CD4-positive, alpha-beta T cell treated with Interleukin-6 for 4 hours (primary cell): ENCODE measurements at places on chromosomes 1 and 21.
A peak's percentile ranks its signal among the peaks of the same experiment; 100 is the strongest.

DNA sequence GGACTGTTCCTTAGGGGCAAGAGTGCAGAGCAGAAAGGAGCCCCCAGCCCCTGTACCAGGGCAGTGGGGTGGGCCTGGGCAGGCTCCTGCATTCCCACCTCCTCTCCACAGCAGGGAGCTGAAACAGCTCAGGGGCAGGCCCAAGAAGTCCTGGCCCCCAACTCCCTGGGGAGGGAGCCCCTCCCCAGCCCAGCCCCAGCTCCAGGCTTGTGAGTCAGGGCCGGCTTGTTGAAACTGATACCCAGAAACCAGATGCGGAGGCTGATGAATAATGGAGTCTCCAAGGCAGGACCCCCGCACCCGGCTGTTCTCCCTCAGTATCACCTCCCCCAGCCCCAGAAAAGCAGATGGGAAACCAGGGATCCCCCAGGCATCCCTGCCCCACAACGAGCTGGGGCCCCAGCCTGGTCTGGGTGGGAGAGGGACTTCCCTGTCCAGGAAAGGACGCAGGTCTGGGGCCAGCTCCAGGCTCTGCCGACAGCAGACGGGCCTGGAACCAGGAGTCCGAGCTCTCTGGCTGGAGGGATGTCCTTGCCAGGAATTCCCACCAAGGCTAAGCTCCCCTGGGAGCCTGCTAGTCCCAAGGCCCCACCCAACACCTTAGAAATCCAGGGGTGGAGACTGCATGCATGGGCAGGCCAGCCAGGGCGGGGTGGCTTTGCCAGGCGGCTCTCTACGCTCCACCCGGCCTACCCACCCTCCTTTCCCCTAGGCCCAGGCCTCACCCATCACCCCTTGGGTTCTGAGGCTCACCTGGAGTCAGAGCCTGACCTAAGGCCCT lies 2.7 kb downstream of the PLEKHG5 start:
- DNase-seq, result no peak

GRCh38 chr1:10865518-10866320 lies 69.3 kb upstream of the CASZ1 start:
- no peak for DNase-seq

- DNase-seq, result no peak
Observed at GRCh38 chr1:150017206-150017750, 6.8 kb upstream of the OTUD7B start.

- no peak for DNase-seq
Observed at GRCh38 chr1:199875856-199876255, 151.7 kb upstream of the NR5A2 start.

DNA sequence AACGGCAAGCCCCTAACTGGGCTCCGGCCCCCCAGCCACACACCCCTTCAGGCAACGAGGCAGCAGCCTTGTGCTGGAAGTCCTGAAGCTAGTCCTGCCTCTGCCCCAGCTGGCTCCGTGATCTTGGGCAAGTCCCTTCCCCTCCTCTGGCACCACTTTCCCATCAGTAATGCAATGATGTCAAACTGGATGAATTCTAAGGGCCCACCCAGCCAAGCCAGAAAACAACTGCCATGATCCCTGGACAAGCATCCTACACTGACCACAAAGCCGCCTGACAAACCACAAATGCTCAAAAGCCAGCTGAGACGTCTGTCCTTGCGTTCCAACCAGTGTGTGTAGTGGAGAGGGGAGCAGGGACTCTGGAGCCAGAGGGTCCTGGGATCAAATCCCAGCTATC lies 26.8 kb downstream of the IFFO2 start:
- DNase-seq, result no peak

- DNase-seq, result no peak
Observed at GRCh38 chr1:115877511-115877910, 36.6 kb upstream of the NHLH2 start.

GRCh38 chr1:207840380-207840779 lies 70.5 kb downstream of the CD34 start:
- DNase-seq, result no peak

DNA sequence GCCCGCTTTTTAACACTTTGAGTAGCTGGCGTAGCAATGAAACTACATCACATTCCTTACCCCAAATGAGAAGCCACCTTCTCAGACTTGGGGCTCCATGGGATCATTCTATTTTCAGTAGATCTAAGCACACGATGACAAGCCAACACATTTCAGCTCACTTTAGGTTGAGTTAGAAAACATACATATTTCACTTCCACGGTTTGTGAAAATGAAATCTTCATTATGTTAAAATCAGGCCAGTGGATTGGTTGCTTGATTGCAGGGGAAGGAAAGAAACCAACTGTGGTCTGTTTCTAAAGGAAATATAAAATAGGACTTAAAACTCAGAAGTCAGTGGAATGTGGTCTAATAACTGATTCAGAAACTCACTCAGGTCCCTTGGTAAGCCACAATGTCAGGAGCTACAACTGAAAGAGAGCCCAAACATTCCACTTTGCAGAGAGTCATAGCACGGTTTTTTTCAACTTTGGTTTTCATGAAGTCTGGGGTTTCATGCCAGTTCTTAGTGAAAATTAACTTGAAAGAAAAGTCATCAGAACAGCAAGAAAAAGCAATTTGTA lies 82.3 kb upstream of the TIAM1 start:
- DNase-seq, result no peak

DNA sequence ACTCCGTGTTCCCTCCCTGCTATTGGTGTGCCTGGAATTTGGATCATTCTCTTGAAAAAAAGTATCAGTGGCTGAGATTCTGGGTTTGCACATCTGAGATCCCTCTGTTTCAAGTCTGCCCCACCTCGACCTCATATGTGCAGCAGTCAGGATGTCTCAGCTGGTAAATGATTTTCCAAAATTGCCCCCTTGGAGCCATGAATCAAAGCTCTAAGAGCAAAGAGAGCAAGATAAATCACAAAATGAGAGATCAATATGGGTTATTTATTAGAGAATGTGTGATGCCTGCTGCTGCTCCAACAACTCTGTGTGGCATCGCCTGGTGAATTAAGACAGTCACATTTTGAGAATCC lies 8.5 kb downstream of the CRP start:
- no peak for DNase-seq

DNA sequence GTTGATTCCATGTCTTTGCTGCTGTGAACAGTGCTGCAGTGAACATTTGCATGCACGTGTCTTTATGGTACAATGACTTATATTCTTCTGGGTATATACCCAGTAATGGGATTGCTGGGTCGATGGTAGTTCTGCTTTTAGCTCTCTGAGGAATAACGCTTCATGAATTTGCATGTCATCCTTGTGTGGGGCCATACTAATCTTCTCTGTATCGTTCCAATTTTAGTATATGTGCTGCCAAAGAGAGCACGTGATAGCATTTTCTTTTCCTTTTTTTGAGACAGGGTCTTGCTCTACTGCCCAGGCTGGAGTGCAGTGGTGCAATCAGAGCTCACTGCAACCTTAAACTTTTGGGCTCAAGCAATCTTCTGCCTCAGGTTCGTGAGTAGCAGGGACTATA lies 24.9 kb upstream of the MAP1LC3C start:
- no peak for DNase-seq

- DNase-seq, result no peak
Observed at GRCh38 chr1:56535939-56536338, 43.4 kb downstream of the PLPP3 start.

DNA sequence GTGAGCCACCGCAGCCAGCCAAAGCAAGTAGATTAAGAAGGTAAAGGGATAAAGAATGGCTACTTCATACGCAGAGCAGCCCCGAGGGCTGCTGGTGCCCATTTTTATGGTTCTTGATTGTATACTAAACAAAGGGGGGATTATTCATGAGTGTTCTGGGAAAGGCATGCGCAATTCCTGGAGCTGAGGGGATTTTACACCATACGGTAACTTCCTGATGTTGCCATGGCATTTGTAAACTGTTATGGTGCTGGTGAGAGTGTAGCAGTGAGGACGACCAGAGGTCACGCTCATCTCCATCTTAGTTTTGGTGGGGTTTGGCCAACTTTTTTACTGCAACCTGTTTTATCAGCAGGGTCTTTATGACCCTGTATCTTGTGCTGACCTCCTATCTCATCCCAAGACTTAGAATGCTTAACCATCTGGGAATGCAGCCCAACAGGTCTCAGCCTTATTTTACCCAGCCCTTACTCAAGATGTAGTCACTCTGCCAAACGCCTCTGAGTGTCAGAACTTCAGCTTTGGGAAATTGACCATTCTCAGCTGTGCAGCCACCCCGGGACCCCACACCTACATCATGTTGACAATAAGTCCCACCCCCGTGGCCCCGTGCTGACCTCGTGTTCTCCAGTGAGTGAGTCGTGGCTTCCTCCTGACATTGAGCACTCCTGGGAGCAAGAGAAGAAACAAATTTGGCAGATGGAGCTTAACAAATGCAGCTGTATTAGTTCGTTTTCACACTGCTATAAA lies 149.4 kb upstream of the COL6A1 start:
- no peak for DNase-seq

- DNase-seq, result peak; percentile 9
Observed at GRCh38 chr21:41777951-41778815, 11.3 kb upstream of the RIPK4 start.

- DNase-seq, result no peak
Observed at GRCh38 chr21:29362758-29363157, 64.0 kb downstream of the BACH1 start.

DNA sequence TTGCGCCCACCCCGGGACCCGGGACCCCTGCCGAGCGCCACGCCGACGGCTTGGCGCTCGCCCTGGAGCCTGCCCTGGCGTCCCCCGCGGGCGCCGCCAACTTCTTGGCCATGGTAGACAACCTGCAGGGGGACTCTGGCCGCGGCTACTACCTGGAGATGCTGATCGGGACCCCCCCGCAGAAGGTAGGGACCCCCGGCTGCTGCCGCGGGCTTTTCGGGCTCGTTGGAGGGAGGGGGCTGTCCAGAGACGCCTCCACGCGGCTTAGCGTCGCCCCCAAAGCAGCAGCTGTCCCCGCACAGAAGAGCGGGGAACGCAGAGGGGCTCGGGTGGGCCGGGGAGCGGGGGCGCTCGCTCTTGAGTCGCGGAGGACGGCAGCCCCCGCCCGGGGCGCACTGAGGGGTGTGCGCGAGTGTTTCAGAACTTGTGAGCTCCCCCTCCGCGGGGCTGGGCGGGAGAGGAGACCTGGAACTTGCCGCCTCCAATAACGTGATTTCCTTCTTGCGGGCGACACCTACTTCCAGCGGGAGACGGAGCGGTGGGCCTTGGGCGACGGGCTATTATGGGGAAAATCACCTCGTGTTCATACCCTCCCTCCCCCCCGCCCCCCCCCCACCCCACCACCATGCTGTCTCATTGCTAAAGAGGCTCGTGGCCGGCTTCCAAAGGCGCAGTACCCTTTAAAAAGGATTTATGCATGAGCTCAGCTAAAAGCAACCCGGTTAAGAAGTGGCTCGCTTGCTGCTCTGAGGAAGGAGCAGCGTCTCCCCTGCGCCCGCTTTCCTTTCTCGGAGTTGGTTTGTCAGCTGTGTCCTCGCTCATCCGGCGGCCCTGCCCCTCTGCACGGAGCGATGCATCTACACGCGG lies 664 bp downstream of the BACE2 start:
- DNase-seq, result no peak

DNA sequence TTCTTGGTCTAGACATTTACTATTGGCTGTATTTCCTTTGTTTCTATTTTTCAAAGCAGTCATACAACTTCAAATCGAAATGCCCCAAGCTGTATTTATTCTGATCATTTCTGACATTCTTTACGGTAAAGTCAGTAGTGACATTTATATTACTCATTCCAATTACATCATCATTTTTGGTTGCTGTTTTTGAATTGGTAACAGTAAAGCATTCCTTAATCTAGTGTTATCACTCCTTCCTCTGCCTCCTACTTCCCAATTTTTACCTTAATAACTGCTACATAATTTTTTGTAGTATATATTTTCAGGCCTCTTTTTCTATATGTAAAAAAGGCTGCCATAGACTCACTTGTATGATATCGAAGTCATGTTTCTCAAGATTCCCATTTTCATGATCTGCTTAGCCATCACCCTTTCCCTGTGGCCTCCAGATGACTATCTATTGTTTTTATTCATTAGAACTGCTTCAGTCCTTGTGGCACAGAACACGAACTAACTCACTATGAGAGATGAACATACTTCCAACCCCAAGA lies 167.2 kb downstream of the RUNX1 start:
- no peak for DNase-seq

- no peak for DNase-seq
Observed at GRCh38 chr1:206908038-206908437, 10.8 kb downstream of the IL24 start.

GRCh38 chr1:65722461-65722860 lies 70.2 kb upstream of the PDE4B start:
- no peak for DNase-seq

GRCh38 chr1:57307392-57308170 lies 116.3 kb downstream of the DAB1 start:
- peak; percentile 66 for DNase-seq

DNA sequence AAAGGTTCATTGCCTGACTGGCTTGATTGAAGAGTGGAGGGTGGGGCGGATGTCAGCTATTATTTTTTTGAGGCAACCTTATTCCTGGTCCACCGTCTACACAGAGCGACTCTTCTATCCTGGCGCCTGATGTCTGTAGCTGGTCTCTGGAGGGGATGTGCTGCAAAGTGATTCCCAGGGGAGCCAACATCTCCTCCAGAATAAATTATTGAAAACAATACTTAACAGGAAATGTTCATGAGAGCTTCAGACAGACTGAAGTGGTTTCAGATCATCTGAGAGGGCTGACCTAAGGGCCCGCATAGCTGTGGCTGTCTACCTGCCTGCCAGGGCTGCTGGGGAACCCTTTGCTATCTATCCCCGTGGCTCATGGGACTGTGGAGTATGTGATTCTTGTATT lies 66.7 kb downstream of the TEX35 start:
- no peak for DNase-seq

DNA sequence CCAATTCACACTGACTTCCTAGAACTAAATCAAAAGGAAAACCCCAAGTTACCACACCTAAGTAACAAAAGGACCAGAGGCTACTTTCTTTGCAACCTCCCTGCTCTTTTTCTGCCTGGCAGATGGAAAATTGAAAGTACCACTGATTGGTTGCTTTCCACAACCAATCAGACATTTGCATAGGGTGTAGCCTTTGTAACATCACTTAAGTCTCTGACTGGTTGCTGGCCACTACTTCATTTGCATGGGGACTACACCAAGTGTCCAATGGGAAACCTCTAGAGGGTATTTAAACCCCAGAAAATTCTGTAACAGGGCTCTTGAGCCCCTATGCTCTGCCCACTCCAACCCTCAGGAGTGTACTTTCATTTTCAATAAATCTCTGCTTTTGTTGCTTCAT lies 365.0 kb downstream of the LTN1 start:
- no peak for DNase-seq

- DNase-seq, result no peak
Observed at GRCh38 chr1:160103658-160104408, 5.4 kb upstream of the IGSF8 start.

DNA sequence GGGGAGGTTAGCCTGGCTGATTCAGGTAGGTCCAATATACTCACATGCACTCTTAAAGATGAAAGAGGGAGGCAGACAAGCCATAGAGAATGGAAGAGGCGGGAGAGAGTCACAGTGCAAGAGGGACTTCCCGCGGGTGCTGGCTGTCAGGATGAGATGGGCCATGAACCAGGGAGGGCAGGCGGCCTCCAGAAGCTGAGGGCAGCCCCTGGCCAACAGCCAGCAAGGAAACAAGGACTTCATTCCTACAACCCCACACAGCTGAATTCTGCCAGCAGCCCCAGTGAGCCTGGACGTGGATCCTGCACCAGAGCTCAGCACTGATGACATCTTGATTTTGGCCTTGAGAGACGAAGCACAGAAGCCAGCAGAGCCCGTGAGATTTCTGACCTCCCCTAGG lies 15.1 kb upstream of the B3GALT5 start:
- no peak for DNase-seq
